ELF-1 (cell line): ENCODE measurements at places on chromosomes 16 and 17.

- no peak for DNase-seq
These were observed 95.5 kb downstream of the SDK2 start for GRCh38 chr17:73548620-73549311.

DNA sequence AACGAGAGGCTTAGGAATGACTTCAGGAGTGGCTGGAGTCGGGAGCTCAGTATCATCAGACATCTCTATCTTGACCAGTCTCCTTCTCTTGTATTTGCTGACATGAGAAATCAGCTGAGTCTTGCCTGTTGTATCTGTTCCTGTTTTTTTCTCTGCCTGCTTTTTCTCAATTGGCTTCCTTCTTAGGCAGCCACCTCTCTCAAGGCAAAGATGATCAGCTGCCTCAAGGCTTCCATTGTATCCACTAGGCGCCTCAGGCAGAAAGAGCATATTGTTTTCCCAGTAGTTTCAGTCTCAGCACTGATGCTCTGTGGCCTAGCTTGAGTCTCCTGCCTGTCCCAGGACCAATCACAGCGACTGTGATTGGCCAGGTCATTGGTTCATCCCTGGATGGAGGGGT, 306.2 kb downstream of the CPPED1 start:
- DNase-seq: peak; percentile 10

DNA sequence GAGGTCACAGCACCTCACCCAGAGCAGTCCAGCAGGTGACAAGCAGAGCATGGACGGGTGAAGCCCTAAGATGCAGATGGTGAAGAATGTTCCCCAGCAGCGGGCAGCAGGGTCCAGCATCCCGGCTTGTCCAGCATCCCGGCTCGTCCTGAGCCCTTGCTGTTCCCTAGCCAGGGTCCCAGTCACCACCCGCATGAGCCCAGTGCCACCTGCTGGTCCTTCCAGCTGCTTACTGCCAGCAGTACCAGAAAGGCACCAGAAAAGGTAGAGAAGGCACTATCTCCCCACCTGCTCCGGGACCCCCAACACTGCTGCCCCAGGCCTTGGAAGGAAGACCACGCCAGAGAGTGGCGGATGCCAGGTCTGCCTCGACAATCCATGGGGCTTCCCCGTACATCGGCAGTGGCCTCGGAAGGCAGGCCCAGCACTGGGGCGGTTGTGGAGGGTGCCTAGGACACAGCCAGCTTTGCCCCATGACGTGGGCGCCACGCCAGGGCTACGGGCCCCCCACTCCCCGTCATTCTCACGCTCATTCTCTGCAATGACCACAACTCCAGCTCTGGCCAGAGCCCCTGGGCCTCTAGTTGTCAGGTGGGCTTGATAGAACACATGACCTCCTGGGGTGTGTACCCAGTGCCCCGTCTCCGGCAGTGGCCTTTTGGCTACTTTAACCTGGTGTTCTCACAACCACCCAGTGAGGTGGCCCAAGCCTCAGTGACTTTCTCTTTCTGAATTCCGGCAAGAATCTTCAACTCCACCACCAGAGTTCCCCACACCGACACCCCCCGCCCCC, 1.4 kb downstream of the CENPX start:
- DNase-seq: peak; percentile 72

GRCh38 chr16:63981639-63982038, 1140.2 kb downstream of the CDH11 start:
- peak; percentile 10 for DNase-seq

DNA sequence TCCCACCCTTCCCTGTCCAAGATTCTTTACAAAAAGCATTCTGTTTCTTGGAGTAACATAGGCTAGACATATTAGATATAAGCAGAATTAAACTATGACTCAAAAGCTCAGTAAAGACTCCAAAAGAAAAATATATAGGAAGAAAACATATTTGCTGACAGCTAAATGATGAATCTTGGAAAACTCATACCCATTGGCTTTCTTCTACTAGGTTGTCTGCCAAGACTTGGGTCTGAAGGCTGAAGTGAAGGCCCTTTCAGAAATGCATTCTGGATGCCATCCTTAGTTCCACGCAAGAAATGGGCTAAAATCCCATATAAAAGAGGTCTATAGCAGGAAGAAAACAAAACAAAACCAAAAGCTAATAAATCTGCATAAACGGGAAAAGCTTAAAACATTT, 15.1 kb downstream of the CEP20 start:
- DNase-seq: no peak

- peak; percentile 81 for DNase-seq
These were observed 13.4 kb downstream of the NATD1 start for GRCh38 chr17:21239680-21240368.

- no peak for DNase-seq
These were observed 207.5 kb downstream of the CDH13 start for GRCh38 chr16:82834151-82834815.

- DNase-seq: peak; percentile 65
These were observed 17.5 kb upstream of the MTMR4 start for GRCh38 chr17:58531661-58532554.

DNA sequence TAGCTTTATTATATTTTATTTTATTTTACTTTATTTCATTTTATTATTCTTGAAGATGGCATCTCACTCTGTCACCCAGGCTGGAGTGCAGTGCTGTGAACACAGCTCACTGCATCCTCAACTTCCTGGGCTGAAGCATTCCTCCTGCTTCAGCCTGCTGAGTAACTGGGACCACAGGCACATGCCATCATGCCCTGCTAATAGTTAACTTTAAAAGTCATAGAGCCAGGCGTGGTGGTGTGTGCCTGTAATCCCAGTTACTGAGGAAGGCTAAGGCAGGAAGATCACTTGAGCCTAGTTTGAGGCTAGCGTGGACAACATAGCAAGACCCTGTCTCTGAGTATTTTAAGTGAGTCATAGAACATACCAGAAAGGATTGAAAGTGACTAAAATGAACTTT, 38.7 kb downstream of the ESRP2 start:
- DNase-seq: no peak

DNA sequence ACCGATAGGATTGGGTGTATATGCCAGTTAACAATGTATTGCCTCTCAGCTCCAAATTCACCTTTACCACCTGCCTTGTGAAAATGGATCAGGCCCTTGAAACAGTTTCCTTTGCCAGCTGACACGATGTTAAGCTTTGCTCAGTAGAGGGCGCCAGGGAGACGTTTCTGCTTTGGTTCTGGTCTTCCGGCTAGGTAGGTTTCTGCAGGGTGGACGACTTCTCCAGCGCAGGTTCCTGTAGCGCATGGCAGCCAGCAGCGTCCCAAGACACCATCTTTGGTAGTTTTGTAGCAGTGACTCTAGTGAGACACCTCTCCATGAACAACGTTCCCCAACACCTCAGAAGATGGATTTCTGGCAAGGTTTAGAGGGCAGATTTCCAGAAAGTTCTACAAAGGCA, 24.0 kb downstream of the SYCE1L start:
- DNase-seq: peak; percentile 70

DNA sequence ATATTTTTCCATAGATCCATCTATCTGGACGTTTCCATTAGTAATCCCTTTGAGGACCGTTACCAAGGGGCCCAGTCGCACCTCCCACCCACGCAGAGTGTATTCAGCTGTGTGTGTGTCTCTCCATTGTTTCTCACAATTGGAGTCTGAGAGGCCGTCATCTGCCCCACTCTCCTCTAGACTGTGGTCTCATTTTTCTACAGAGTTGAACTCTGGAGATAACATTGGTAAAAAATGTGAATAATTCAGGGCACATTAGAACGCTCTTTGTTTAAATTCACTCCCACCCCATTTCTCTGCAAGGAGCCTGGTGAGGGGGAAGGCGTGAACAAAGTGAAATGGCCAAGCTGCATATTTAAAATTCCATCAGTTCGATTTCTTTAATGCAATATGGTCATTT, 333.1 kb upstream of the MAF start:
- DNase-seq: no peak

GRCh38 chr17:47291242-47291873, 32.4 kb upstream of the EFCAB13 start:
- DNase-seq: no peak

DNA sequence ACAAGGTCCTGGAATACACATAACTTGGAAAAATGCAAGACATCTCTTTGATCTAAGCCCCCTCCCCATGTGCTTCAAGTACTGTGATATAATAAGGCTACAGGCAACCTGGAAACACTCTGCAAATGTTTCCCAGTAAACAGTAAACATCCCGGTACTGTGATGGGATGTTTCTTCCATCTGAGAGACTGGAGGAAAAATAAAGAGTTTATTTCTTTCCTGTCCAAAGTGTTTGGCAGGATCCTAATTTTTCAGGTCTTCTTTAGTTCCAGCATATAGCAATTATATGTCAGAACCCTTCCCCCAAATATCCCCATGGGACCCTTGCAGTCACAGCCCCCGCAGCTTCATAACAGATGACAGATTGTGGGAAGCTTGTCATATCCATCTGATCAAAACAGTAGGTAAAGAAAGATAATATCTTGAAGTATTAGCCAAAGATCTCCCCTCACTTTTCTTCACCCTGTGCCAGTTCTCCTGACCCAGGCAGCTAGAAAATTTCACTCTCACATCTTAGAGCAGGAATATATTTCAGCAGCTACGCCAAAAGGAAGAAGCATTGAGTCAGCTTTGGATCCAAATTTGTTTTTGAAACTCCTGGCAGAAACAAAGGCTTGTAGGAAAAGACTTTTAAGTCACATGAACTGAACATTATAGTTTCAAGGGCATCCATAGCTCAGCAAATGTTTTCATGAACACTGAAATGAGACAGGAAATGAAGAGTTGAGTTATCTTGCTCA, 141.3 kb downstream of the HS3ST3A1 start:
- no peak for DNase-seq

DNA sequence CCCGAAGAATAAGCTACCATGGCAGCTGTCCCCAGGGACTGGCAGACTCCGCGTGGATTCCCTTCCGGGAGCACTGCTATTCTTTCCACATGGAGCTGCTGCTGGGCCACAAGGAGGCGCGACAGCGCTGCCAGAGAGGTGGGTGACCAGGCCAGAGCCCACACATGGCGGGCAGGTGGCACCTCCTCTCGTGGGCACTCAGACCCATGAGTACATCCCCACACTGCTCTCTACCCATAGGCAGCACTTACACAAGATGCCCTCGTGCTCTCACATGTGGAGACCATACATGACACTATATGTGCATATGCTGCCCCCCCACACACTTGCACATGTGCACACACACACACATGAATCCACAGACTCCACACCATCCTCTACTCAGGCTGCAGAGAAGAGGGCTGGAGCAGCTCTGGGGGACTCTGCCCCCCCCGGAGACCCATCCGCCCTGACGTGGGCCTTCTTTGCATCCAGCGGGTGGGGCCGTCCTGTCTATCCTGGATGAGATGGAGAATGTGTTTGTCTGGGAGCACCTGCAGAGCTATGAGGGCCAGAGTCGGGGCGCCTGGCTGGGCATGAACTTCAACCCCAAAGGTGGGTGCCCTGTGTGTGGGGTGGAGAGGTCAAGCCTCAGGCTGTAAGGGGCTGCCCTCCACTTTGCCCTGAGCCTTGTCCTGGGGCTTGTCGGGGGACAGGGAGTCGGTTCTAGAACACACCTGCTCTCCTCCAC, 62.9 kb downstream of the MRC2 start:
- DNase-seq: no peak

GRCh38 chr16:27461483-27462171, 59.7 kb downstream of the IL21R start:
- DNase-seq: no peak
